ENCODE measurements at places on chromosomes 12 and 14.

DNA sequence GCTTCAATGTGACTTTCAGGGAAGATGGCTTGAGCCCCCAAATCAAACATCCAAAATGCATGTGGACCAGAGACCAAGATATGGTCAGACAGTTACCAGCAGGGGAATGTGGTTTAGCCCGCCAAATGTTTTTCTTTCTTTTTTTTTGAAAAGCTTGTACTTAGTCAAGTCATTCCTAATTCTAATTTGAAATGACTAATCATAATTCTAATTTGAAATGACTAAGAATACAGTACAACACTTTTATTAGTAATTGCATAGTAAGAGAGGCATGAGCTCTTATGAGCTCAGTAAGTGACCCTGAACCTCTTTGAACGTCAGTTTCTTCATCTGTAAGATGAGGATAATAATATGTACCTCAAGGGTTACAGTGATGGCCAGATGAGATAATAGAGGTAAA is 72.4 kb downstream of the HECTD4 start:
- no peak overlapping the region for H3K4me3 ChIP-seq
- no peaks in the 10 kb centered on the region for H3K27me3 ChIP-seq
- no peaks in the 10 kb centered on the region for H3K4me1 ChIP-seq
- no peak for DNase-seq
- H3K36me3 ChIP-seq = peaks cover 37% of the 10 kb centered on the region

DNA sequence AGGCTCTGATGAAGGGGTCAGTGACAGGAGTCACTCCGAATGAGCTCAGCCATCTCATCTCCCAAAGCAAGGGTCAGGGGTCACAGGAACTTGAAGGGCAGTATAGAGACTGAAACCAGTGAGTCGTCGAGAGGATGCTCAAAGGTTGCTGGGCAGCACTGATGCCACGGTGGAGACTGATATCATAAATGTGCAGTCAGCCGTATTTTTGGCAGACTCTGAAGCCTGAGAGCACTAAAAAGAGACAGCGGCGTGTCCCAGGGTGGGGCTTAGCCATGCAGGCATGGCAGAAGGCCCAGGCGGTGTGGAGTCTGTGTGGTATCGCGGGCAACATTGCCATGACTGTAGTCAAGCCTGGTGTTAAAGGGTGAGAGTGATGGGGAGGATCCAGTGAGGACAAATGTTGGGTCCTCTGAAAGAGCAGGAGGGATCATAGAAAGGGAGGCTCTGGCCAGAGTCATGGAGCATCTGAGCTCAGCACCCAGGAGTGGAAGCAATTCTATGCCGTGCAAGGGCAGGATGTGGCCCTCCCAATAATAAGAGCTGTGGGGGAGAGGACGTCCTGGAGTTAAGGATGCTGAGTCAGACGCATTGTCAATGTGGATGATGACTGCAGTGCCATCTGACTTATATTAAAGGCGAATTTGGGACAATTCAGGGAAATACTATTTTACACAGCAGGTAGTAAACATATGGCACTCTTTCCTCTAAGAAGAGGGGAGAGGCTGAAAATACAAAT is 241.2 kb upstream of the FKBP4 start:
- no peak overlapping the region for H3K4me3 ChIP-seq
- no peaks in the 10 kb centered on the region for H3K36me3 ChIP-seq
- H3K27me3 ChIP-seq = peaks cover 5% of the 10 kb centered on the region
- H3K27ac ChIP-seq = no peak overlapping the region
- no peaks in the 10 kb centered on the region for H3K4me1 ChIP-seq

- H3K27ac ChIP-seq = no peak overlapping the region
- H3K36me3 ChIP-seq = no peaks in the 10 kb centered on the region
- no peak for DNase-seq
- H3K4me3 ChIP-seq = no peak overlapping the region
- H3K4me1 ChIP-seq = no peaks in the 10 kb centered on the region
- H3K27me3 ChIP-seq = no peaks in the 10 kb centered on the region
Observed at GRCh38 chr14:60300019-60300418, 51.0 kb downstream of the PPM1A start.

- no peak overlapping the region for H3K27ac ChIP-seq
- H3K4me3 ChIP-seq = no peak overlapping the region
- H3K27me3 ChIP-seq = peaks cover 2% of the 10 kb centered on the region
- peaks cover 8% of the 10 kb centered on the region for H3K4me1 ChIP-seq
Observed at GRCh38 chr12:95114766-95115405, 41.5 kb upstream of the NR2C1 start.

DNA sequence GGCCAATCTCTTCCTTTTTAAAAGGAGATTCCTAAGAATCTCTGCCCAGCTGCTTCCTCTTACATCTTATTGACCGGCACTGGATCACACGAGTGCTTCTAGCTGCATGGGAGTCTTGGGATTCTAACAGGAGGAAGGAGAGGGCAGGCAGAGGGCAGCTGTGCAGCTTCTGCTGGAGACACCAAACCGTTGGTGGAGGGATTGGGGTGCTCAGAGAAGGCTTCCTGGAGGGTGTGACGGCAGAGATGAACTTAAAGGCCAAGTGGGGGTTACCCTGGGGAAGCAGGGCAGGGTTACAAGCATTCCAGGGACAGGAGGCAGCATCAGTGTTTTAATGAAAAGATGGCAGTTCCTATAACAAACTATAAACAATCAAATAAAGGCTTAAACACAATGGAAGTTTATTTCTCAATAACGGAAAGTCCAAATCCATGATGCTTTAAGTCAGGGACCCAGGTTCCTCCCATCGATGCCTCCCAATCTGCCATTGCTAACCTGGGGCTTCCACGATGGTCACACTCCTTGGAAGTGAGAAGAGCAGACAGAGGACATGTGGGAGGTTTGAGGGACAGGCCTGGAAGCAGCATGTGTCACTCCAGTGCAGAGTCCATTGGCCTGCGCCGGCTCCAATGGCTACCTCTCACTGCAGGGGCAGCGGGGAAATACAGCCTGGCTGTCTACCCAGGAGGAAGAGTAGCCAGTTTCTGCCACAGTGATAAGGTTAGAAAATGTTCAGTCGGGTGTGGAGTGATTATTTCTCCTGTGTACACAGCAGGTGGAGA is 53.1 kb upstream of the DDX11 start:
- H3K27ac ChIP-seq = no peak overlapping the region
- H3K4me1 ChIP-seq = peaks cover 2% of the 10 kb centered on the region
- H3K27me3 ChIP-seq = peaks cover 17% of the 10 kb centered on the region
- no peaks in the 10 kb centered on the region for H3K36me3 ChIP-seq
- no peak overlapping the region for H3K4me3 ChIP-seq
- no peak for DNase-seq

DNA sequence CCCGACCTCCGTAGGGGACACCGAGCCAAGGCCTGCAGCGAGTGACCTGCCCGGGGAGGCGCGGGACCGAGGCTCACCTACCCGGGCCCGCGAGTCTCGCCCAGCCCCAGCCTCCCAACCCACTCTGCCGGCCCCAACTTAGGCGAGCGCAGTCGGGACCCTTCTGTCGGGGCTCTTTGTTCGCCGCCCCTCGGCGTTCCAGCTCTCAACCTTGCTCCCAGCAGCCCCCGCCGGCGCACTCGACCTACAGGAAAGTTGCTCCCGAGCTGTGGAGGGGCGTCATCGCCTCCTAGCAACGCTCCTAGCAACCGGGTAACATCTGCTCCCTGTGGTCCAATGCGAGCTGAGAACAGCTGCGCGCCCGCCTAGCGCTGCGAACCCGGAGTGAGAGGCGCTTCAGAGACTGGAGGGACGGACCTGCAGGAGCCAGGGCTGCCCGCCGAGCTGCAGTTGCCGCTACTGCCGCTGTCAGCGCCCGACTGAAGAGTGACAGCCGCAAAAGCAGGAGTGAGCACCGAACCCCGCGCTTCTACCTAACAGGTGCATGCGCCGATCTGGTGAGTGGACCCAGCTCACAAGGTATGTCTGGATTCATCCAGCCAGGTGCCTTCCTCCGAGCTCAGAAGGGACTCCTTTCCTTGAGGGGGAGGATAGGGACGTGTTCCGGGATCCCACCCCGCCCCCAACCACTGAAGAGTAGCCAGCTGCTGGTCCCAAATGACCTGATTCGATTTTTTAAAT is 355.0 kb downstream of the SNAPC1 start:
- peak overlapping the region; percentile 3 for H3K4me3 ChIP-seq
- peaks cover 65% of the 10 kb centered on the region for H3K27me3 ChIP-seq
- no peaks in the 10 kb centered on the region for H3K36me3 ChIP-seq
- H3K4me1 ChIP-seq = no peaks in the 10 kb centered on the region
- DNase-seq = peak; percentile 26

GRCh38 chr14:93276031-93276716 is 56.7 kb downstream of the BTBD7 start:
- H3K27me3 ChIP-seq = no peaks in the 10 kb centered on the region
- no peak for DNase-seq
- H3K4me3 ChIP-seq = no peak overlapping the region
- no peaks in the 10 kb centered on the region for H3K36me3 ChIP-seq
- H3K4me1 ChIP-seq = peaks cover 3% of the 10 kb centered on the region
